ENCODE measurements at places on chromosomes 4 and X.

DNA sequence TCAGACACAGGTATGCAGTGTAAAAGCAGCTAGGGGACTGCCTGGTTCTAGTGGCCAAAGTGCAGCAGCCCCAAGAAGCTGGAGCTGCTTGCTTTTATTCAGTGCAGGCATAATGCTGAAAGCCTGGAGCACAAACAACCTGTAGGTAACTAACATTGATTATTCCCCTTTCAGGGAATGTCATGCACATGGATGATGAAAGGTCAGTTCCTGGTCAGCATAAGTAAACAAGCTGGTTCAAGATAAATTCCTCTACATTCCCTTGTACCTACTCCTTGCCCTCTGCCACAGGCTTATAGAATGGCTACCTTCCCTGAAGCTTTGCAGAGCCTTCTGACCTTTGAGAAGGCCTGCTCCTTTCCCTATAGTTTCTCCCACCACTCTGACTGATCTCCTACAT, 1318.5 kb upstream of the ADGRL3 start:
- DNase-seq = no peak

- DNase-seq = no peak
Measured at GRCh38 chrX:38845426-38845825, 44.2 kb downstream of the MID1IP1 start.

GRCh38 chr4:89039730-89040338, 17.2 kb downstream of the FAM13A start:
- no peak for DNase-seq

GRCh38 chrX:346034-346813, 27.6 kb upstream of the GTPBP6 start:
- DNase-seq = no peak

DNA sequence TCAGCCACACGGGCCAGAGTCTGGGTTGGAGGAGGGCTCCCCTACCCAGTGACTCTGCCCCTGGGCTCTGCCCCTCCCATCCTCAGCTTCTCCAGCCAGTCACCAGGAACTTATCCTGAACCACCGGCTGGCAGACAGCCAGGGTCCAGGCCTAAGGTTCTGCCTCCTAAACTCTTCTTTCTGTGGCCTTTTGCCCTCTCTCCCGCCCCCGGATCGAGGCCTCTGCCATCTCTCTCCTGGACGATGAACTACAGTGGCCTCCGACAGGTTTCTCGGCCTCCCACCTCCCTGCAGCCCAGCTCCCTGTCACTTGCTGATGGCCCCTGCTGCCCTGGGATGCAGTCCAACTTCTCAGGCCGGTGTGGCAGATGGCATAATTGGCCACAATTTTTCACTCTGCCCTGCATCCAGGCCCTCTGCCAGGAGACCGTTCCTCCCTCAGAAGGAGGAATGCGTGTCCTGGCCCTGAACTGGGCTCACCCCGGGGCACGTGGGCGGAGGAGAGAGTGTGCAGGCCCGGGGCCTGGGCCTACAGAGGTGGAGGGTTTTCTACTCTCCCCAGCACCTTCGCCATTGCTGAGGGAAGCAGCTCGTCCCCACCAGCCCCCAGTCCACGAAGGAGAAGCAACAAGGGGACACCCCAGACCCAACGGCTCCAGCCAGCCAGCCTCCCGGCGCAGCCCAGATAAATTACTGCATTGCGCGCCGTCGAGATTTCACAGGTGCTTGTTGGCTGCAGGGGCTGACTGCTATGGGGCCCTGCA, 81.9 kb upstream of the LRPAP1 start:
- DNase-seq = no peak

GRCh38 chr4:20395160-20395773, 143.6 kb downstream of the SLIT2 start:
- DNase-seq = peak; percentile 38

- DNase-seq = no peak
Measured at GRCh38 chr4:113173793-113174264, 124.4 kb downstream of the ANK2 start.

- no peak for DNase-seq
Measured at GRCh38 chrX:116239944-116240840, 69.6 kb downstream of the AGTR2 start.

DNA sequence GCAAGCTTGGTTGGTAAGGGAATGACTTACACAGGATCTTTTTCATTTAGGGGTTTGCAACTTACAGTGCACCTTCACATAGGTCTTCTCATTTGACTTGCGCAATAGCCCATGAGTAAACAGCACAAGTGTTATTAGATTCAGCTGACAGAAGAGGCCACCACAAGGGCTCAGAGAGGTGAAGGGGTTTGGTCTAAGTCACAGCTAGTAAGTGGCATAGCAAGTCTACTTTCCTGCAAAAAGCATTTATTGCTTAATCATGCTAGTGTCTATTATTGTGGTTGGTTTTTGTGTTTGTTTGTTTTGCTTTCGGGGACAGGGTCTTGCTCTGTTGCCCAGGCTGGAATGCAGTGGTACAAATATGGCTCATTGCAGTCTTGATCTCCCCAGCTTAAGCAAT, 83.3 kb downstream of the SPRY1 start:
- peak; percentile 42 for DNase-seq

DNA sequence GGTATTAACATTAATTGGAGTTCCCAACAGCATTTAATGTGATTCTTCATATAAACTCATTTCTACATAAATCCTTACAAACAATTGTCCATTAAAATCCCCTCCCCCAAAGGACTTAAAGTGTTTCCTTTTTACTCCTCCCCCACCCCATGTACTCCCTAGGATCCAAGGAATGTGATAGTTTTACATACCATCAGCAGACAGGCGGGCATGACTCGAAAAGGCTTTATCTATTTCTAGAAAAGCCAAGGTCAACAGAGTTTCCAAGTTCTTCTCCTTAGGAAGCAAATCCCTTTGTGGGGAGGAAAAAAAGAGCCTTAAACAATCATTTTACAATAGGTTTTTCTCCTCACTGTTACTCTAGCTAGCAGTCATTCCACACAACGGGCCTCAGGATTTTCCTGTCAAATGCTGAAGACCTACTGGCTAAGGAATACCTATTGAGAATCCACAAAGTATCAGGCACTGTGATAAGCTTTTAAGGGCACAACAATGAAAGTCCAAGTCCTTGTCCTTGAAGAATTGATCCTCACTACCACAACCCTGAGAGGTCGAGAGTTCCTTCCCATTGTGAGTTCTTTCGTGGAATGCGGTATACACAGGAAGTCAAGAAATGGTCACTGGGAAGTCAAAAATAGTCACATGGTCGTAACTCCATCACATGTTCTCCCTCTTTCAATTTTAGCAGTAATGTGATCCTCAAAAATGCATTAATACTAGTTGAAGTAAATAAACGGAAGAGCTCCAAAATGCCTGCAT, 7.2 kb downstream of the PPM1K start:
- DNase-seq = peak; percentile 27

- no peak for DNase-seq
Measured at GRCh38 chrX:56853436-56853835, 124.4 kb downstream of the NBDY start.

- peak; percentile 20 for DNase-seq
Measured at GRCh38 chr4:176013476-176014247, 52.0 kb upstream of the WDR17 start.

GRCh38 chr4:156109943-156110900, 156.6 kb upstream of the CTSO start:
- DNase-seq = peak; percentile 14

DNA sequence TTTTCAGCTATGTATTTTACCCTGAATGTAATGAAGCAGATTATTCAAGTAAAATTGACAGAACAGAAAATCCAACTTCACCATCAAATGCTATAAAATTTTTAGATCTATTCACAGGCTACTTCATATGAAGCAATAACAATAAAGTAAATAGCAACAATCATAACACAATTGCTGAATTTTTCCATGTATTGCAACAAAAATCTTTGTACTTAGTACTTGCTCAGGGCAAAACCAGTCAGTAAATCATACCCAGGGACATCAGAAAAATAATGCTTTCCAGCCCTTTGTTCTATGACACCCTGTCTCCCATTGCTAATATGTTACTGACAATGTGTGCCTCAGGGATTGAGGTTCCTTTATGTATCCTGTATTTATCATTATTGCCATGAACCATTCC, 15.5 kb downstream of the TNIP3 start:
- no peak for DNase-seq
